ENCODE measurements at places on chromosomes 6 and 20.
A peak's percentile ranks its signal among the peaks of the same experiment; 100 is the strongest.

- DNase-seq: no peak
Measured at GRCh38 chr6:146990821-146991798, 213.1 kb upstream of the STXBP5 start.

DNA sequence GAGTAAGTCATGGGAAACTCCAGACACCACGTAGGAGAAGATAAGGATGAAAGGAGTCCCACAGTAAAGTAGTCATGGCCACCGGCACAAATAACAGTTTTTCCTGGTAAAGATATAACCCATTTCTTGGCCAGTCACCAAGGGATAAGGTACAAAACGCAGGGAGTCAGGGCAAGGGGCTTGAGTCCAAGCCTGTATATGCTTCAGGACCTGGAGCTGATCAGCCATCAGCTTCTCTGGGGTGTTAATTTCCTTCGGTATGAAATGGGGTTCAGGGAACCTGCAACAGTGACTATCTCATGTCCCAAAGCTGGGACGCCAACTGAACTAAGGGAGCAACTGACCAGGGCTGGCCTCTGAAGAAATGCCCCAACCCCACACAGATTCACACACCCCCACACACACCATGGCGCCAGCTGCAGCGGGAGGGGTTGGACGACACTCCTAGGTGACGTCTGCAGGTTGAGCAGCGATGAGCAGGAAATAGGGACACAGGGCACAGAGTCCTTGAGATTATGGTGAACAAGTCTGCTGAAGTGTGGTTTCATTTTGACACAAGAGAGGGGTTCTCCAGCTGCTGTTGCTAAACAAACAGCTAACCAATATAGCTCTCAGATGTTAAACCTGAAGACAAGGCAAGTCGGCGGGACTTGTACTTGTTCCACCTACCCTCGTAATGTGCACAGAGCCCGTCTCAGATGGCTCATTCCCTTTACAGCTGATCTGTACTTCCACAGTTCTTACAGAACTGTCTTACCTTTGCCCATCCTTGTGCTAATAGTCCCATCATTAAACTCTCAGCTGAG, 7.4 kb upstream of the ADTRP start:
- DNase-seq: peak; percentile 86

GRCh38 chr6:32244270-32244669, 20.4 kb upstream of the NOTCH4 start:
- DNase-seq: no peak

GRCh38 chr6:56936466-56936865, 18.4 kb upstream of the BEND6 start:
- DNase-seq: no peak

DNA sequence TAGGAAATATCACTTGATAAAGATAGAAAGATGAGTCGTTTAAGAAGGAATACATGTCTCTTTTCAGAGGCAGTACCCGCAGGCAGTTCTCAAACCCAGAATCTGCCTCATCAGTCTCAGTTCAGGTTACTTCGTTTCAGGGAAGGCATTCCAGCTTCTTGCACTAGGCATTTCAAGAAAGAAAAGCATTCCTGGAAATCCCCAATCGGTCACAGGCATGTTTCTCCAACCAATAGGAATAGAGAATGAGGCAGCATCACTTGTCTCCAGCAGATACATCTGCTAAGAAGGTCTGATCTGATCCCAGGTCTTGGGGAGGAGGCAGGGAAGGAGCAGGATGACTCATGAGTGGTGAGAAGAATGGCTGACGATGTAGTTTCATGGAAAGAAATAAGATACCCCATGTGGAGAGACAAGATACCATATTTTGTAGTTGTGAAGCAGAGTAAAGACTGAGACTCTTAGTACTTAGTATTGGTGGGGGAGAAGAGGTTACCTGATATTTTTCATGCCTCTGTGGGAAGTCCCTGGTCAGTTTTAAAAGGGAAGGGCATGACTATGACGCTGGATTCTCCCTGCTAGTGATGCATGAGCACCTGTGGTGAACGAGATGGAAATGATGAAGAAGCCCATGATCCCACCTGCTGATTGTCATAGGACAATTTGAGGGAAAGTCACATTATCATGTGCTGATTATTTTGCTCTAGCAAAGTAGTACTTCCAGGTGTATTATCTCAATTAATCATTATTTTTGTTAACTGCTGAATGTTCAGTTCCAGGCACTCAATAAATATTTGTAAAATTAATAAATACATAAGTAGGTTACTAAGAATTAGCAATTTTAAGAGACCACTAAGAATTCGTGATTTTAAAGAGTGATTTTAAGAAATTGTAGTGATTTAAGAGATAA, 20.3 kb upstream of the HLA-DRB1 start:
- peak; percentile 56 for DNase-seq

GRCh38 chr20:23146181-23146580, 60.1 kb upstream of the CD93 start:
- DNase-seq: no peak

- DNase-seq: no peak
Measured at GRCh38 chr6:79518842-79519241, 18.4 kb downstream of the LCA5 start.

DNA sequence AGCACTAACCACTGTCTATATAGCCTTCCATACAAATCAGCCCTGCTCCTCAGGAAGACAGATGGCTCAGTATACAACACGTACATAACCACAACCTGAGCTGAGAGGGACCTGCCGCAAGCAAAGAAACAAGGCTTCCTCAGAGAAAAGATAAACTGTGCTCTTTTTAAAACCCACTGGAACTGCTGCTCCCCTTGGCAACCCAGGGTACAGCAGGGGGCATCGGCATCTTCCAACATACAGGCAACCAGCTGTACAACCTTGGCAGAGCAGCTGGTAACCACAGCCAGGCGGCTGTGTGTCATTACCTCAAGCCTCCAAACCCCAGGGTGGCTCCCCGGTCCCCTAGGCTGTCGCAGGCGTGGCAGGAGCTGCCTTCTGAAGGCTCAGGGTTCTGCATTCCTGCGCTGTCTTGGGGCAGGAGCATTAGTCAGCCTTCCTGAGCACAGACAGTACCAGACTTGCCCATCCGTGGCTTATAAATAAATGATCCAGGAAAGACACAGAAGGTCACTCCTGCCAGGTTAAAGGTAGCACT, 249.5 kb downstream of the ADGRG6 start:
- DNase-seq: no peak

DNA sequence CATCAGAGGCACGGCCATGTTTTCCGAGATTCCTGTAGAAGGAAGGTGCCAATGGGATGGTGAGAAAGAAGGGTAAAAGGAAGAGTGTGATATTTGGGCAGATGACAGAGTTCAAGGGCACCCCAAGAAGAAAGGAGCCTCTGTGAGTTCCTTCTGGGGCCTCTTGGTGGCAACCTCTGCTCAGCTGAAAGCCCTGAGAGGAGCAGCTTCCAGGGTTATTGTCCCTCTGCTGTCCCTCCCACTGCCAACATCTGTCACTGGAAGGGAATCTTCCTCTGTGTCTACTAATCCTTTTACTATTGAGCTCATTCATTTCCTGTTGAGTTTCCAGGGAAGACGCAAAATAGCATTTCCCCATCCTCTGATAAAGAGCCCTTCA, 40.0 kb upstream of the KCNK16 start:
- DNase-seq: no peak

- DNase-seq: no peak
Measured at GRCh38 chr20:3461211-3461771, 9.5 kb upstream of the ATRN start.

Measured in GM13977 (cell line).